Stimulated activated CD4-positive, alpha-beta T cell treated with anti-CD3 and anti-CD28 coated beads, Interleukin-4, amount 100 ng/mL, for 1 hour (primary cell): ENCODE measurements at places on chromosomes 5 and 9.

DNA sequence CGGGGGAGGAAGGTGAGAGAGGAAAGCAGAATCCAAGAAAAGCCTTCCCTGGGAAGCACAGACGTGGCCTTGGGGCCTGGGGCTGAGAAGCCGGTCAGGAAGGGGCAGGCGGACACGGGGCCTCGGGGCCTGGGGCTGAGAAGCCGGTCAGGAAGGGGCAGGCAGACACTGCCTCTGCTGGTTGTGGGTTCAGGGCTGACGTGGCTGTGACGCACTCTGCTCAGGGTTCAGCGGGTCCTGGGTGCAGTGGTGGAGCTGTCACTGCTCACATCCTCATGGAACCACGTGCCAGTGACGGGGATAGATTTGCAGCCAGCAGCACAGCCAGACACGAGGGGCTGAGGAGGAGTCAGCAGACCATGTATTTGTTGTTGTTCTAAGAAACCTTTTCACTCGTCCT lies 12.8 kb downstream of the PAEP start:
- DNase-seq = no peak

- DNase-seq = no peak
These were observed 133.7 kb downstream of the DIRAS2 start for GRCh38 chr9:90508940-90509339.

DNA sequence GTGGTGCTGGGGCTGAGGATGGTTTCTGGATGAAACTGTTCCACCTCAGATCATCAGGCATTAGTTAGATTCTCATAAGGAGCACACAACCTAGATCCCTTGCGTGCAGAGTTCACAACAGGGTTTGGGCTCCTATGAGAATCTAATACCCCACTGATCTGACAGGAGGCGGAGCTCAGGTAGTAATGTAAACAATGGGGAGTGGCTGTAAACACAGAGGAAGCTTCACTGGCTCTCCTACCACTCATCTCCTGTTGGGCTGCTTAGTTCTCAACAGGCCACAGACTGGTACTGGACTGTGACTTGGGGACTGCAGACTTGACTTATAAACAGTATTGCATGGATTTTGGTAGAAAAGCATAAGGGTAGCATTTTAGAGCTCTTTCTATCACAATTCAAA lies 870.7 kb upstream of the CDH10 start:
- no peak for DNase-seq

- no peak for DNase-seq
These were observed 116.6 kb downstream of the KLHL3 start for GRCh38 chr5:137619191-137619870.

GRCh38 chr5:122310889-122311288 lies 1.1 kb upstream of the SNCAIP start:
- DNase-seq = no peak

DNA sequence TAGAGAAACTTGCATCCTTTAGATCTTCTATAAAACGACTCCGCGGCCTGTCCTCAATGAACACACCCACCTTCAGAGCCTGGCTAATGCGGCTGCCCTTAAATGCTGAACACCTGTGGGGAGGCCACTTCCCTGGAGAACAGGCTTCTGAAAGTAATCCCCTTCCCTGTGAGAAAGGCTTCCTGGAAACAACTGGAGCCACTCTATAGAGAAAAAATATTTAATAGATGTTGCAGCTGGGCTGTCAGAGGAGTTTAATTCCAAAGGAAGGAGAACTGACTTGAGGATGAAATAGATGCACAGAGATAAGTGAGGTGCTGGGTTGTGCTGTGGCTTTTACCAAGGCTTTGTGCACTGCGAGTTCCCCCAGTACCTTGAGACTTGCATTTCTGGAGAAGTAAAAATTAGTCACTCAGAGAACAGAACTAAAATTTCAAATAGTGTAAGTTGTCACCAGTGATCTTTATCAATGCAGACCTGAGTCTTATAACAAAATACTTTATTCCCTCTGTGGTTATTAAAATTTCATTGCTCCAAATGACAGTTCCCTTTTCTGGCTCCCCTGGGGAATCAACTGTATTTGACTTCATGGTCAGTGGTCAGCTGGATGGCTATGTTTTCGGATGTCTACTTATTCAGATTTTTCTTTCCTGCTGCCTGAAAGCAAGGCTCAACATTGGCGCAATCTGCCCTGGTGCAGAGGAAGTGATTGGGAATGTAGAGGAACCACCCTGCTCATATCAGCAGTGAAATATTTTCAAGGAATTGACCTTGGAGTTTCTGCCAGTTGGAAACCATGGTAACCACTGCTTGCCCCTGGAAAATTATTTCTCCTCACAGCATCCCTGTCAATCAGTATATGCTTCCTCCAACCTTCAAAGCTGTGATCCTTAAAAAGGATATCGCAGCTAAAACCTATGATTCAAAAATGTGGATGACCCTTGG lies 238.8 kb downstream of the SMARCA2 start:
- no peak for DNase-seq

GRCh38 chr5:61082516-61083280 lies 79.6 kb downstream of the SMIM15 start:
- no peak for DNase-seq

DNA sequence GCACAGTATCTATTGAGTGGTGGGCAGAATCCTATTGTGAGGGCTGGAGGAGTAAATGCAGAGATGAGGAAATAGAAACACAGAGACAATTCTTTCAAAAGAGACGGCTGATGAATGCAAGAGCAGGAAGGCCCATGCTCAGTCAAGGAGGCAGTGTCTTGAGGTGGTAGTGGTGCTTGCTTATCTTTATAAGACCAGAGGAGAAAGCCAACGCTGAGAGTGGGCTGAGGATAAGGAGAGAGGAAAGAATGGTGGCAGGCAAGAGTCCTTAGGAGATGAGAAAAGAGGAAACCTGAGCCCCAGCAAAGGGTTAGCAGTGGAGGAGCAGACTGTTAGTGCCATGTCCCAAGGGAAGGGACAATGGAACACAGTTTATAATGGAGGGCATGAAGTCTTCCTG lies 86.0 kb downstream of the SNCAIP start:
- DNase-seq = no peak

DNA sequence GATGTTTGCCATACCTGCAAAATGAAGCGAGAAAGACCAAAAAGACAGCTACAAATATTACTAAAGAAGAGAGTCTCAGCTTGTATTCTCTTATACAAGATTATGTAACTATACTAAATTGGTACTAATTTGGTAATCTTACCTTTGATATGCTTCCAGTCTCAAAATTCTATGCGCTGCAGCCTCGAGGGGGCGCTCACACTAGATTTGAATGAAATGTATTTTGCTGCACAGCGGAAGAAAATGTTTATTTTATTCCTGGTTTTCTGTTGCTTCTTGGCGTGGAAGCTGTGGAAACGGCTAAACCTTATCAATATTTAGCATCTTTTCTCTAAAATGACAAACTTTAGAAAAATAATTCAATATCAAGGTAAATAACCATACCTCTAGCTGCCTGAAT lies 267.0 kb upstream of the NUDT12 start:
- DNase-seq = no peak

DNA sequence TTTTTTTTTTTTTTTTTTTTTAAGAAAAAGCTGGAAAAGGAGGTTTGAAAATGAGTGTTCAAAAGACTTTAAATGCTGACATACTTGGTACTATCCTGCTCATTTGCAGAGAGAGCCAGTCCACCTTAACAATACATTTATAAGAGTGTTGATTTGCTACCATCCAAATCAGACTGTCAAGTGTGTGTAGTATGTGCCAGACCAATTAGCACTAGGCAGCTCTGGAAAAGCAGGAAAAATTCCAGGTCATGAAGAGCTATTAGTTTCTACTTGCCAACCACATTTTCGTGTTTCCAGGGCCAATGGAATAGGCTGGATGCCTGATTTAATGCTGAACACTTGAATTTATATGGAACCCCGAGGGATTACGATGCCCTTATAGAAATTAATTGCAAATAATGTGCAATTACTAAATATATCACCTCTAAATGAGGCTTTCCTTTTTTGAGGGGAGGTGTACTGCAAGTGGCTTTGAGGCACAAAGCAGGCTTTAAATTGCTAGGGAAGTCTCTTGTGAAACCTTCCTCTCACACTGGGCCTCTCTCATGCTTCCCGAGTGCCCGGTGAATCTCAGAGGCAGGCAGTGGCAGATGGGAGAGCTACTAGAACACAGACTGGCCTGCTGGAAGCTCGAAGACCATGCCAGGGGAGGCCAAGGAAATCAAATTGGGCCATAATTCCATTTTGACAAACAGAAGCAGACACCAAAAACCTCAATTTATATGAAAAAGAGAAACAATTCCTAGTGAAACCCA lies 178.7 kb downstream of the PPP2R2B start:
- no peak for DNase-seq

DNA sequence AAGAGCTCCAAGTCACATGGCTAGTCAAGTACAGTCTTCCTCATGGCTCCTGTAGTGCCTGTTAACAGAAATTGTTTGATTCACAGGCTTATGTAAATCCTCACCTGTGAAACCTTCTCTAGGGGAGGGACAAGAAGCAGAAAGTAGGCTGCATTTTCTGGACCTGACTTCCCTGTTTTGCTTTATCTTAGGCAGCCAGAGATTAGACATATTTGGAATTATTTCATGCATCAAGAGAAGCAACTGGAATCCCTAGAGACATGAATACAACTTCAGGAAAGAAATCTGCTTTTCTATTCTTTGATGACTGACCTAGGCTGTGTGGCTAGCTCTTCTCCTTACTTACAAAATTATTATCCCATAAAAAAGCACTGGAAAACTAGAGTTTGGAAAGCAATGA lies 52.3 kb downstream of the CAST start:
- no peak for DNase-seq

- DNase-seq = no peak
These were observed 203.3 kb downstream of the MEF2C start for GRCh38 chr5:88679638-88680037.

- no peak for DNase-seq
These were observed 9.3 kb downstream of the ZBED3 start for GRCh38 chr5:77077829-77078176.

- peak; percentile 70 for DNase-seq
These were observed 6.1 kb downstream of the SAPCD2 start for GRCh38 chr9:137064027-137064879.

GRCh38 chr5:164741376-164741775 lies 1236.0 kb downstream of the MAT2B start:
- DNase-seq = no peak

DNA sequence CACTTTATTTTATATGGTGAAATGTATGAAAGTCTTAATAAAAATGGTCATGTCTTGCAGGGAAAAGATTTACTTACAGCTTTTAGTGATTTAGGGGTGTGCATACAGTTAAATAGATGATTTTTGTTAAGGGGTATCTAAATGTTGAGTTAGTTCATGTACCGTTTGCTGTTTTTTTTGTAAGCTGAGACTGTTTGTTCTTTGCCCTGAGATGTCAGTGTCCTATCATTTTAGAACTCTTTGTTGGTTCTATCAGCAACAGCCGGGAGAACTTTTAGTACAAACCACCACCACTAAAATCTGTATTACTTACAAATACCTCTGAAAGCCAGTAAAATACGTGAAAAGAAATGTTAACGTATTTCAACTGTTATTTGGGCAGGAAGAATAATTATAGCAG lies 56.3 kb upstream of the MTMR12 start:
- DNase-seq = no peak

DNA sequence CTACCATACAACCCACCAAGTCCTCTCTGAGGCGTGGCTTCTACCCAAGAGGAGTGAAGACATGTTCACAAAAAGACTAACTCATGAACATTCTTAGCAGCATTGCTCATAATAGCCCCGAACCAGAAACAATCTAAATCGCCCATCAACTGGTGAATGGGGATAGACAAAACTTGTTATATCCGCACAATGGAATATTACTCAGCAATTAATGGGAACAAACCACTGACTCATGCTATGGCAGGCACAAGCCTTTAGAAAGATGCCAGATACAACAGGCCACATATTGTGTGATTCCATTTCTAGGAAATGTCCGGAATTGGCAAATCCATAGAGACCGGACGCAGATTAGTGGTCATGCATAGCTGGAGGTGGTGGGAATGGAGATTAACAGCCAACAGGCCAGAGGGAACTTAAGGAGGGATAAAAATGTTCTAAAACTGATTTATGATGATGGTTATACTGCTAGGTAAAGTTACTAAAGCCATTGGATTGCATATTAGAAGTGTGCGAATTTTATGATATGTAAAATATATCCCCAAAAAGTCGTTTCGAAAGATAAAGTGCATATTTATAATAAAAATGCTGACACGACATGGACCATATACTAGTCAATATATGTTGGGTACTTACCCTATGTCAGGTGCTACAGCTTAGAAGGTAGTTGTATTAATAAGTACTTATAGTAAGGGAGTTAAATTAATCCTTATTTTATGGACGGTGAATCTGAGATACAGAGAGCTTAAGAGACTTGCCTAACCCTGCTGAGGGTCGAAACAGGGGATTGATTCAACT lies 55.4 kb downstream of the LHX2 start:
- no peak for DNase-seq

- DNase-seq = peak; percentile 28
These were observed 644 bp downstream of the NIM1K start for GRCh38 chr5:43192558-43193180.

DNA sequence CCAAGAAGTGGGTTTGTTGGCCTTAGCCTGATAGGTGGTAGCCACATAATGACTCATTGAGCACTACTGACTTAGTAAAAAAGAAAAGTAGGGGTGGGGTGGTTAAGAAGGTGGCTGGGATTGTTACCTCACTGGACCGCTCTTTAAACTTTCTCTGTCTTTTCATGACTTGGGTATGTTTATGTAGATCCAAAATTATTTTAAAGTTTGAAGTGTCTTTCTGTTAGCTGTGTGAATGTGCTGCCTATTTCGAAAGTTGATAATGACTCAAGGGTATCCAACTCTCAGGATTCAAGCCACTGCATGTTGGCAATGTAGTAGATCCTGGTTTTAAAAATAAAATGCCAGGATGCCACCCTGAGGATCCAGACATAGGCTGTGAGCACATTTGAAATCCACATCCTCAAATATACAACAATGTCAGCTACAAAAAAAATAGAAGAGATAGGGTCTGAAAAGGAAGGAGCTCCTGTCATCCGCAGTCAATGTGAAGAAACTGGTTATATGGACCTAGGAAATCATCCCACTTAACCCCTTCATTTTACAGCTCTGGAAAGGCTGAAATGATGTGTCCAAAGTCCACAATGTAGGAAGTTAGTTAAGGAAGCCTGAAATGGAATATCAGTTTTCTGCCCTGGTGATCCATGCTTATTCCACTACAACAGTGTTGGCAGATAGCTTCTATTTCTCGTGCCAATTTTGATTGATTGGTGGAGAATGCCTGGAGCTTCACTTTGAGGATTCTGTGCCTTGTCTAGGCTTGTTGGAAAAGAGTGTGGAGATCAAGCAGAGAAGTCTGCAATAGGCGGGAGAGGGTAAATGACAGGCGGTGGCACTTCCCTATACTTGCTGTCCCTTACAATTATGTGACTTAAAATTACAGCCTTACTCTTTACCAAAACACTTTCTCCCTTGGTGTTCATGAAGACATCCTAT lies 23.4 kb downstream of the ZNF462 start:
- DNase-seq = no peak

- no peak for DNase-seq
These were observed 26.7 kb downstream of the PWWP2A start for GRCh38 chr5:160092514-160092913.

DNA sequence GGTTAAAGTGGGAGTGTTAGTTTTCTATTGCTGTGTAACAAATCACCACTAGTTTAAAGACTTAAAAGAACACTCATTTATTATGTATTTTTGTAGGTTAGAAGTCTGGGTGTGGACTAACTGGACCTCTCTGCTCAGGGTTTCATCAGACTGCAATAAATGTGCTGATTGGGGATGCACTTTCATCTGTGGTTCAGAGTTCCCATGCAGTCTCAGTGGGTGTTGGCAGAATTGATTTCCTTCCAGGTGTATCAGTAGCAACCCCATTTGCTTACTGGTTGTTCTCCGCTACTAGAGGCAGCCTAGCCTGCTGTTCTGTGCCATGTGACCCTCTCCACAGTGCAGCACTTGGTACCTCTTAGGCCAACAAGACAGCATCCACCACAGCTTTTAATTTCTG lies 2200.5 kb downstream of the MAT2B start:
- no peak for DNase-seq
